ENCODE measurements at places on chromosomes 7 and 10.

- DNase-seq = no peak
Observed at GRCh38 chr7:1725766-1726630, 55.9 kb downstream of the ELFN1 start.

- no peak for DNase-seq
Observed at GRCh38 chr7:82032901-82033300, 263.1 kb upstream of the HGF start.

DNA sequence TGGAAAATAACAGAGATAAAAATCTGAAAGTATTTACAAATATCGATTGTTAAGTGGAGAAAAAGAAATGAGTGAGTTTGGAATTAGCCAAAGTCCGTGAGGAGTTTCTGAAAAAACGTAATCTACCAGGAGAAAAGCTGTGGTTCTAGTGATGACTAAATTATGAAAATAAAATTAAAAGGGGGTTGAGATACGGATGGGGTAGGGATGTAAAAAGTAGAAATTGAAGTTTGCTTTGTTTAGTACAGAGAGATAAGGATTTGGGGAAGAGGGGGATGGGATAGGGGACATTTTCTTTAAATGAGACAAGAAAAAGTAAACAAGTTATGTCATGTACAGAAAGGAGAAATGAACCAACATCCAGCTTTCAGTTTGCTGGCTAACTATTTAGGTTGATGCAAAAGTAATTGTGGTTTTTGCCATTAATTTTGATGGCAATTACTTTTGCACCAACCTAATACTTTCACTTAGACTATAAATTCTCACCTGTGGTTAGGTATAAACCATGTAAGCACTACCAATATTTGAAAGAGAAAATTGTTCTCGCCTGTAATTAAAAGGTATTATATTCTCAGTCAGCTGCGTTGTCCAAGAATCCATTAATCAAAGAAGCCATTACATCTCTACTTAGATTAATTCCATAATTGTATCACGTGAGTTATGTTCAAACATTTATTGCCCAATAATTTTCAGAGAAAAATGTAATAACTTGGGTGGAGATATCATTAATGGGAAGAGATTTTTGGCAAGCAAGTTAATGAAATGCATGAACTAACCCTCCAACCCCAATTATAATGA lies 143.0 kb upstream of the NRP1 start:
- no peak for DNase-seq

GRCh38 chr7:80659120-80660055 lies 20.9 kb downstream of the CD36 start:
- no peak for DNase-seq

DNA sequence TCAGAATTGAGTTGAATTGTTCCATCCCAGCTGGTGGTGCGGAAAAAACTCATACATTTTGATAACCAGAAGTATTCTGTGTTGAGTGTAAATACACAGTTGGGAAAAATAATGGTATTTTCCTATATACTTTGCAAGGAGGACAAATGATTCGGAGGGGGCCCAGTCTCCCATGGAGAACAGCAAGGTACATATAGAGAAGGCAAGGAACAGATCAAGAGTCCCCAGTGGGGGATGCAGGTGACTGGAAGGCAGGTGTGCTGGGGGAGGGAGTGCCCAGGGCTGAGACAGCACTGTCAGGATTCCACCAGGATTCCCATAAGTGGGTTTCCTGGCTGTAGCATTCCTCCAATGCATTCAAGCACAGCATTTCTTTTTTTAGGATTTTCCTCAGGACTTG lies 10.8 kb upstream of the ADCY1 start:
- DNase-seq = no peak

- no peak for DNase-seq
Observed at GRCh38 chr10:1278306-1278705, 222.1 kb downstream of the WDR37 start.

DNA sequence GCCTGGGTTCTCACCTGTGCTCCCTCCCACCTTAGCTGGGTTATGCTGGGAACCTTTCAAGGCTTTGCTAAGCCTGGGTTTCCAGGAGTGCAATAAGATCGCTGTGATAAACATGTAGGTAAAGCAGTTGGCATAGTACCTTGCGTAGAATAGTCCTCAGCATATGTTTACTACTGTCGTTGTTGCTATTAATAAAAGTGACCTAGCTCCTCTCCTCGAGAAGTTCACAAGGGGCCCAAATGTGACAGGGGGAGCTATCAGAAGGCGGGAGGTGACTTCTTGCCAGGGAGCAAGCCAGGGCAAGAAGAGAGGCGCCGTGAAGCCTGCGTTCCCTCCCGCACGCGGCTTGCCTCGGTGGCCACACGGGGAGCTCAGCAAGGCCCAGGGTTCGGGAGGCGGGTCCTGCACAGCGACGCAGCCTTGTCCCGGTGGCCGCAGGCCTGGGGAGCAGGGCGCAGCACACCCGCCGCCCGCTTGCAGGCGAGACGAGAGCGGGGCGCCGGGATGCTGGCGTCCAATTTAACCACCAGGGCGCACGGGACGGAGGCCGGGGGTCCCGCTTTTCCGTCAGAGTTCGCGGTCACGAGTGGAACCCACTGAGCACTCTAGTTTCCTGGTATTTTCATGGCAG lies 106.2 kb downstream of the SNX10 start:
- DNase-seq = no peak

DNA sequence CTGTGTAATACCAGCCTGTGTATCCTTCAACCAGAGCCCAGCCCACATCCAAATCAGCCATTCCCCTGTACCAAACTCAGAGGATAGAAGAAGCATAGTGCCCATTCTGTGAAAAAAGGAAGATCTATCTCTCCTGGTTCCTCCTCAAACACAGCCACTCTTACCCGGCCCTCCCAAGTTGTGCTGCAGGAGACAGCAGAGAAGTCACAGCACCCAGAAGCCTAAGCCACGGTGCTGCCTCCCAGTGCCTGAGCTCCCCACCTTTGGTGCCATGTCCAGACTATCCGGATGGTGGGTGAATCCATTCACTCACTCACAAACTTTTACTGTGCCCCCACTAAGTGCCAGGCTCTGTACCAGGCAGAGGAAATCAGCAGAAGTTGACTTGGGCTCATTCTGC lies 166.0 kb upstream of the ZMIZ1 start:
- no peak for DNase-seq

- no peak for DNase-seq
Observed at GRCh38 chr7:94223375-94224084, 171.2 kb upstream of the COL1A2 start.

- DNase-seq = no peak
Observed at GRCh38 chr7:47142169-47142866, 439.6 kb downstream of the TNS3 start.

DNA sequence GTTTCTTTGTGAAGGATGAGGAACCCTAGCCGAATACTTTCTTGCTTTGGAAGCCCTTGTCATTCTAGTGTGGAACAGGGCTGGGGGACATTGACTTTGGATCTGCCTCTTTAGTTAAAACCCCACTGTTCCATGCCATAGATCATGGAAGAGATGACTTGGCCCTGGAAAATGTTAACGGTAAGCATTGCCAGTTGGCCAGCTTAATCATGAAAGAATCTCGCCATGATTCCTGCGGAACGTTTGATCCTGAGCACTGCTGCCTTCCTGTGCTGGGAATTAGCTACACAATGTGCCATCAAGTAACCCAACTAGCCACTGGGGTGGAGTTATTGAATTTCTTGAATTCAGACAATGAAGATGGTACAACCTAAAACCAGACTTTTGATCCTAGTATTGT lies 177.6 kb upstream of the FZD8 start:
- no peak for DNase-seq

GRCh38 chr10:23512355-23513058 lies 73.6 kb downstream of the OTUD1 start:
- no peak for DNase-seq

DNA sequence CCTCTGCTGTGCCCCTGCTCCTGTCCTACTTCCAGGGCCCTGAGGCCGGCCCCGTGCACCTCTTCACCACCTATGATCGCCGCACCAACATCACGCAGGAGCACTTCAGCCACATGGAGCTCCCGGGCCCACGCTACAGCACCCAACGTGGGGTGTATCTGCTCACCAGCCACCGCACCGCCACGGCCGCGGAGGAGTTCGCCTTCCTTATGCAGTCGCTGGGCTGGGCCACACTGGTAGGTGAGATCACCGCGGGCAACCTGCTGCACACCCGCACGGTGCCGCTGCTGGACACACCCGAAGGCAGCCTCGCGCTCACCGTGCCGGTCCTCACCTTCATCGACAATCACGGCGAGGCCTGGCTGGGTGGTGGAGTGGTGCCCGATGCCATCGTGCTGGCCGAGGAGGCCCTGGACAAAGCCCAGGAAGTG lies 1.8 kb downstream of the RBP3 start:
- no peak for DNase-seq

DNA sequence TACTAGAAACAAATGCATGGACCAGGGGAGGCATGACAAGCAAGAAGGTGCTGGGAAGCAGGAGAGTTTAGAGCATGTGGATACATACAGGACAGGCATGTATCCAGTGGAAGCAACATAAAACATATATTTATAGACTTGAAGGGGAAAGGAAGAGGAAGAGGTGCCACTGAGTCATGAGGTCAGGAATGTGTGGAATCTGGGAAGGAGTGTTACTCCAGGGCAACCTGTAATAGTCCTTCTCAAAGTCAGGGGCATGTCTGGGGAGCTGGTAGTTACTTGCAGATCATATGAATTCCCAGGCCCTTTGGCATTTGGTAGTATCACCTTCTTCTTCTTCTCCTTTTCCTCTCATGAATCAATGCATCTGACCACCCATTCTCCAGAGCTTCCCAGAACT lies 246.6 kb downstream of the XPNPEP1 start:
- DNase-seq = no peak

- no peak for DNase-seq
Observed at GRCh38 chr7:156722043-156722826, 81.7 kb downstream of the RNF32 start.

- no peak for DNase-seq
Observed at GRCh38 chr10:4196183-4196582, 411.2 kb upstream of the KLF6 start.

DNA sequence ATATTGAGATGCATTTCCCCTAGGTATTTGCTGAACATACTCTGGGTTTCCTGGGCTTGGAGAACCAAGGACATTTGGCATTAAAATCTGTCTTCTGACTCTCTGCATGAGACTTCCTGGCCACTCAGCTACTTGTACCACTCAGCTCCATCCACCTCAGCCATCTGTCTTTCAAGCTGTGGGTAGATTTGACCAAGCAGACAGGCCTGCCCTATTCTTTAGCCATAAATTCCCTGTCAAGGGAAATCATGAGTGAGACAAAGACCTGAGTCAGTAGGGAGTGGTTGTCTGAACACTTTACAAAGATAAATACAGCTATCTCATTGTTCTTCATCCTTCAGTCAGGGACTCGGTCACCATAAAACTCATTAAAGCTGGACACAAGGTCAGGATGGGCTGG lies 399.1 kb downstream of the GPAM start:
- DNase-seq = no peak

GRCh38 chr10:84966708-84967441 lies 638.5 kb downstream of the CCSER2 start:
- no peak for DNase-seq

DNA sequence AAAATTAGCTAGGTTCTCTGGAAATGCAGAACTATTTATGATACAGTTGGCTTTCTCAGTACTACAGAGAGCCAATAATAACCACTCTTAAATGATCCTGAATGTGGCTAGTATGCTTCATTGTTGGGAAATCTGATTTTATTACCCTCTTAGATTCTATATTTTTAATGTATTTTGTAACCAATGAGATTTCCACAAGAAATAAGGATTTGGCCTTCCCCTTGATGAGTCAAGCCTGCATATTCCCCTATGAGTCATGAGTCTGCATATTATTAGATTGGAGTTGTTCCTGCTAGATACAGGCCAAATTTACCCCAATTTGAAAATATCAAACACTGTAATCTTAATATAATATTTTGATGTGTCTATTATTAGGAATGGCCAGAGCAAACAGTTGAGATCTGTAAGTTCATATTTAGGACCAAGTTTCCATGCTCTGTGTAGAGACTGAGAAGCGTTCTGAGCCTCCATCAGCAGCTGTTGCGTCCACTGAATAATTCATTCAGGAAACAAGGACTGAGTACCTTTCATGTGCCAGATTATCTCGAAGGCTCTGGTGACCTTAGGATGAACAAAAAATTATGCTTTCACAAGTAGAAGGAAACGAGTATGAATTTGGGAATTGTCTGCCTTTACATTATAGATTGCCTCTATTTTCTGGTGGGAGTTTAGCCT lies 793.4 kb downstream of the NRG3 start:
- no peak for DNase-seq

DNA sequence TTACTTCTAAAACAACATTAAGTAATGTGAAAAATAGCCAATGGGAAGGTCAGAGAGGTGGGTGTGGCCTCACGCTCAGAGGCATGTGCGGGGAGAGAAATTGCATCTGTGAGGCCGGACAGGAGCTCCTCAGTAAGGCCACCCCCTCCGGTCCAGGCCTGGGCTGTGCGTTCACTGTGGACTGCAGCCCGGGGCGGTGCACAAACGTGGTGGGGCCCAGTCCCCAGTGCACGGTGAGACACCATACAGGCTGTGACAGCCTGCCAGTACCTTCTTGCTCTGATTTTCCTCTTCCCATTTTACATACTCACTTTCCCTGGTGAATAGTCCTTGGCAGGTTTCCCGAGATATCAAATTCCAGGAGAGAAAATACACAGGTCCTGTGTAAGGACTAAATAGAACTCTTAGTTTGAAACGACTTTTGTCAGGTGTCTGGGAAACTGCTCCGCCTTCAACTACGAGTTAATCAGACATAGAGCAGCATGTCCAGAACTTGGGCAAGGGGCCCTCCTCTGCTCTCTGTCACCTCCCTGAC lies 174.1 kb upstream of the MKI67 start:
- no peak for DNase-seq

GRCh38 chr7:66202441-66202840 lies 2.7 kb upstream of the TPST1 start:
- no peak for DNase-seq

DNA sequence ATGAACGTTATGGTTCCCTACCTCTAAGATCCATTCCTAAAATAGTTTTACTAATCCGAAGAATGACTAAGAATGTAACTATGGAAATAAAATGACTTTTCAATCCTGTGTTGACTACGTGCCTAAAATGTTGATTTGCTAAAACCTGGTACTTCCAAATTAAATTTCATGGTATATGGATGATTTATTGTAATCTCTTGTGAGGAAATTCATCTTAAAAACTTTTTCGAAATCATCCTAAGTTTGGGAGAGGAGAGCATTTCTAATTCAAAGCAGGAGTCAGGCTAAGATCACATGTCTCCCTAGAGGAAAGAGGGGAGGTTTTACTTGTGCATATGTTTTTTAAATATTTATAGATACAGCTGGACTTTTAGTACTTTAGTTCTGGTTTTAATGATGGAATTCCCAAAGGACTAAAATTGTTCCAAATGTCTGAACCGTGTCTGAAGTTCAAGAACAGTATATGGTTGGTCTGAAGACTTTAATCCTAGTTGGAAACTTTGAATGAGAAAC lies 483.9 kb downstream of the AUTS2 start:
- no peak for DNase-seq

- DNase-seq = no peak
Observed at GRCh38 chr10:130036296-130037065, 72.4 kb upstream of the EBF3 start.

- DNase-seq = no peak
Observed at GRCh38 chr10:109275960-109276359, 647.4 kb downstream of the XPNPEP1 start.

All from stimulated activated CD8-positive, alpha-beta memory T cell treated with anti-CD3 and anti-CD28 coated beads, Interleukin-2, amount 100 ng/mL, for 48 hours (primary cell).